ENCODE measurements at places on chromosomes 6 and 20.

DNA sequence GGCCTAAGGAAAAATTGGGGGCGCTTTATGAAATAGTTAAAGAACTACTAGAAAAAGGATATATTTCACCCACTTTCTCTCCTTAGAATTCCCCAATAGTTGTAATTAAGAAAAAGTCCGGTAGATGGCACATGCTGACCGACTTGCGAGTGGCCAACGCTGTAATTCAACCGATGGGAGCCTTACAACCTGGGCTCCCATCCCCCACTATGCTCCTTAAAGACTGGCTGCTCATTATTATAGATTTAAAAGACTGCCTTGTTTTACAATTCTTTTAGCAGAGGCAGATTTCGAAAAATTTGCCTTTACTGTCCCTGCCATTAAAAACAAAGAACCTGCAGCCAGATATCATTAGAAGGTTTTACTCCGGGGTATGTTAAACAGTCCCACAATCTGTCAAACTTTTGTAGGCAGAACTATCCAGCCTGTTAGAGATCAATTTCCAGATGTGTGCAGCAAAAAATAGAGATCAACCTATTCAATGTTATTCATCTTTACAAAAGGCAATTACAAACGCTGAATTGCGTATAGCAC is 58.5 kb upstream of the PRSS16 start:
- DNase-seq: peak; percentile 67

GRCh38 chr6:75219263-75219662 is 13.4 kb upstream of the COL12A1 start:
- DNase-seq: no peak

GRCh38 chr20:14919501-14920081 is 582.2 kb upstream of the FLRT3 start:
- no peak for DNase-seq

DNA sequence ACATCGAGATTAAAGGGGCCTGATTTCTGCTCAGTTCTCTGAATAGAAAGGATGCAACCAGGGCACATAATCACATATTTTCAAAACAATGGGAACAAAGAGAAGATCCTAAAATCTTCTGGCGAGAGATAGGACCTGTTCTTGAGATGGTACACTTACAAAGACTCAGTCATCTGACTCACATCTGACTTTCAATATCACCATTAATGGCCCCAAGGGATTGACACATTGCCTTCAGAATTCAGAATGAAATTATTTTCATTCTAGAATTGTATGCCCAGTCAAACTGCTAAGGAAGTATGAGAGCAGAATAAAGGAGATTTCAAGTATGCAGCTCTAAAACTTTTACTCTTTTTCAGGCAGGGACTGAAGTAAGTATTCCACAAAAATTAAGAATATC is 240.7 kb upstream of the POU3F2 start:
- no peak for DNase-seq

- DNase-seq: peak; percentile 61
Observed at GRCh38 chr20:51385646-51386530, 156.6 kb downstream of the NFATC2 start.

DNA sequence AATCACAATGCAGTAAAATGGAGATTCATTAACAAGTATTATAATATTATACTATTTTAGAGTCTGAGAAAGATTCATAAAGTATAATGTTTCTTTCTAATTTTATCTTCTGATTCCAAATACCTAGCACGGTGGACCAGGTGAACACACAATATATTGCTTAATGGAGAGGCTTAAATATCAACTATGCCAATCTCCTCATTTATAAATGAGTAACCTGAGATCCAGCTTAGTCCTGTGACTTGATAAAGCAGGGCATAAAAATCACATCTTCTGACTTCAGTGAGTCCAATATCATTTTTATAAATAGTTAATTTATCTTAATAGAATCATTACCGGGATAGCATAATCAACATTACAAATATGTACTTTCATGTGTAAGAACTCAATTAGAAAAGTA is 144.4 kb upstream of the GJE1 start:
- DNase-seq: no peak

- DNase-seq: no peak
Observed at GRCh38 chr20:62580052-62580451, 62.3 kb upstream of the SLCO4A1 start.

- DNase-seq: no peak
Observed at GRCh38 chr20:39752262-39752876, 790.2 kb downstream of the DHX35 start.

- DNase-seq: no peak
Observed at GRCh38 chr6:41594326-41594725, 43.9 kb upstream of the MDFI start.

GRCh38 chr6:105994118-105994590 is 92.0 kb upstream of the PRDM1 start:
- peak; percentile 65 for DNase-seq

DNA sequence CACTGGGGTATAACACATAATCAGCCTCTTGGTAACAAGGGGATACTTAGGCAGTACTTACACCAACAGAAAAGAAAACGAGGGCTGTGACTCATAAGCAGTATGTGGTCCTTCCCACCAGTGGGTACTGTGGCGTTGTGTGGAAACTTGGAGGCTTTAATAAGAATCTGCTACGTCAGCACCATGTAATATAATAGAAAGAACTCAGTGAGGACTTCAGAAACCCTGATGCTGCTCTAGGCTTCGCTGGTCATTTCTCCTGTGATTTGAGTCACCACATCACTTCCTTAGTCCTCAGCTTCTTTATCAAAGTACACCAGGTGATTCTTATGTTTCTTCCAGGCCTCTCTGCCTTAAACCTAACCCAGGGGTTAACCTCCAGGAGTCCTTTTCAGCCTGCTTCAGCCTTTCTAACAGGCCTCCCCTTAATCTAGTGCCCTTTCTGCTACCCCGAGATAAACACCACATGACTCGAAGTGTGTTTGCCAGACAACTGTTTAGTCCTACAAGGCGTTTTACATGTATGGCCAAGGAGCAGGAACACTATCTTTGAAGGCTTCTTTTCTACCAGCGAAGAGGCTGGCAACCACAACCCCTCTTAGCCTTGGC is 68.5 kb downstream of the FYN start:
- no peak for DNase-seq

GRCh38 chr6:113402544-113402943 is 454.6 kb upstream of the MARCKS start:
- no peak for DNase-seq

GRCh38 chr20:16013631-16014030 is 559.6 kb downstream of the KIF16B start:
- no peak for DNase-seq

DNA sequence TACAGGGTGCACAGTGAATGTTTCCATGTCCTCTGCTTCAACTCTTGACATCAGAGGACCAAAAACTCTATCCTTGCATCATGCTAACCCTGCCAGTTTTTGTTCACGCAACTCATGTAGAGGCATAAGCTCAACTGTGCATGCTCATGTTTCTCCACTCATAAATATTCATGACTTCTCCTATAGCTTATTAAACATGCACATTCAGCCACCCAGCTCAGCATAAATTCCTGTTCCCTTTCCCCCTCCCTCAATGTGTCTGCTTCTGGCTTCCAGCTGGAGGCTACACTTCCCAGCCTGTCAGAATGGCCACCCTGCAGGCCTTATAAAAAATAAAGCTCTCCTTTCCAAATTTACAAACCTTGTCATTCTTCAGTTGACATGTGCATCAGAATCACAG is 154.6 kb downstream of the KIF16B start:
- no peak for DNase-seq

DNA sequence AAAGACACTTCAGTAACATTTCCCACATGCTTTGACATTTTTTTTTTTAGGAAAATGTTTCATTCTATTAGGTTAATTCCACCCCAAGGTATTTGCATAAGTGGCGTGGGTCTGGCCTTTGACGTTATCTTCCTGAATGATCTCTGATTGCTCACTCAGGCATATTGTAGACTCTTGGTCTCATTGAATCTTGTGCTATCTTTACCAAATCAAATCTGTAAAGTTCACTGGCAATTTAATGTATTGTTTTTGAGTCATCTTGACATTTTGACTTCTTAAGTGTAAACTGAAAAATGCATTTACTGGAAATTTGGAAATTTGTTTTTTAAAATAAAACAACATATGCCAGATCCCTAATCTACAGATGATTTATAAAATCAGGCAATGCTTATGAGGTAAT is 16.0 kb upstream of the VIP start:
- no peak for DNase-seq

GRCh38 chr6:45254253-45254652 is 73.9 kb upstream of the RUNX2 start:
- no peak for DNase-seq

- DNase-seq: no peak
Observed at GRCh38 chr6:163149279-163149848, 265.2 kb upstream of the QKI start.

GRCh38 chr6:15969236-15969778 is 159.6 kb upstream of the MYLIP start:
- DNase-seq: no peak

DNA sequence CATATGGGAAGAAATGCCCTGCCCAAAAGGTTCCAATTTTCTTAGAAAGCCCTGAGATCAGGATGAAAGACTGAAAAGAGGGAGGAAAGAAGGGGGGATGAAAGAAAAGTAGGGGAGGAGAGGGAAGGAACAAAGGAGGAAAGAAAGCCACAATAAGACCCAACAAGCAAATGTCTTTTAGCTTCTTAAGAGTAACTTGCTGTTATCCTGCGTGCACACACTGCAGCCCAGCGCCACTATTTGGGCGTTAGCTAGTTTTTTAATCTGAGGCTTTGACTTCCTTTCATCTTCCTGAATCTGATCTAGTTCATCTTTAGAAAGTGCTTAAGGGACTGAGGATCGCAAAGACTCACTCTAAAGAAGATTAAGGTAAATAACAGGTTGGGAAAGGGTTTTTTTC is 77.4 kb upstream of the HDDC2 start:
- no peak for DNase-seq

- DNase-seq: peak; percentile 79
Observed at GRCh38 chr6:15244620-15245360, 1.1 kb upstream of the JARID2 start.

DNA sequence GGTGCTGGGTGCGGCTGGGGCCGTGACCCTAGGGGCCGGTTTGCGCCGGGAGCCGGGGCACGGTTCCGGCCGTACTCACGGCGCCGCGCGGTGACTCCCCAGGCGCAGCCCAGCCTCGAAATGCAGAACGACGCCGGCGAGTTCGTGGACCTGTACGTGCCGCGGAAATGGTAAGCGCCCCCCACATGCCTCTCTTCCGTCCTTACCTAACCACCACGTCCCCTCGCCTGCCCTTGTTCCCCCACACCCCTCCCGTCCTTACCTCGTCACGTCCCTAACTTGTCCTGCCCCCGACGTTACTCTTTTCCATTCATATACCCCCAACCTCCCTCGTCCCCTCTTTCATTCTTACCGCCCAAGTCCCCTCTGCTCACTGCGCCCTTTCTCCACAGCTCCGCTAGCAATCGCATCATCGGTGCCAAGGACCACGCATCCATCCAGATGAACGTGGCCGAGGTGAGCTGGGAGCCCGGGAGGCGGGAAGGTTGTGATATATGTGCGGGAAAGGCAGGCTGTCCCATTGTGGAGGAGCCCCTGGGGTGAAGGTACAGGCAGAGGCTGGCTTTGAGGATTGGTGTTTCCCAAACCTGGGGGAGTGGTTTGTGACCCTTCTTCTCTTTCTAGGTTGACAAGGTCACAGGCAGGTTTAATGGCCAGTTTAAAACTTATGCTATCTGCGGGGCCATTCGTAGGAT is 463 bp downstream of the RPS21 start:
- no peak for DNase-seq

DNA sequence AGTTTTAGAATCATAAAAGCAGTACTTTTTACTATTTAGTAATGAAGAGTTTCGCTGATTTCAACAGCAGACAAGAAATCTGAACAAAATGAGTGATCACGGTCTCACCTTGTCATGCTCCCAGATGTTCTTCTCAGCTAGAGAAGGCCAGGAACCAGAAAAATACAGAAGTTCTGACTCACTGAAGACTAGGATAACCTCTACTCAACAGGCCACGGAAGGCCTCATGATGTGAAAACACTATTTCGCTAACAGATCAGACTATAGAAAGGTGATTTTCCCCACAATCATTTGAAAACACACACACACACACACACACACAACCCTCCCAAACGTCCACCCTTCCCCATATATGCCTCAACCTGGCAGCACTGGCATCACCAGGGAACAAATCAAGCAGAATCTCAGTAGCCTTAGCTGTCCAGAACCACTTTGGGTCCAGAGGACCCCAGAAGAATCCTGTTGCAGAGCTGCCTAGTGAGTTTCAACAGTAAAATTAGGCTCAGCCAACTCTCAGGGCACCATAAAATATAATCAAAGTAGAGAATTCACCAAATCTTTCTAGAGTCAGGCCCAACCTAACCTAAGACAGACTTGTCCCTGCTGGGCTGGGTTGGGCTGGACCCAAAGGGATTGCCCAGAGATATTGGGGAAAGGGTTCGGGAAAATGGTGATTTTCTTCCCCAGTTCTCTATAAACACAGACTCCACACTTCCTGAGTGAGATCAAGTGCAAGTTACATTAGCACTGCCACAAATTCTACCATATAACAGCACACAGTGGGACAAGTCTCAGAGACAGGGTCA is 7.9 kb downstream of the EXOC2 start:
- DNase-seq: no peak

- DNase-seq: no peak
Observed at GRCh38 chr6:17458966-17459365, 65.6 kb downstream of the CAP2 start.

DNA sequence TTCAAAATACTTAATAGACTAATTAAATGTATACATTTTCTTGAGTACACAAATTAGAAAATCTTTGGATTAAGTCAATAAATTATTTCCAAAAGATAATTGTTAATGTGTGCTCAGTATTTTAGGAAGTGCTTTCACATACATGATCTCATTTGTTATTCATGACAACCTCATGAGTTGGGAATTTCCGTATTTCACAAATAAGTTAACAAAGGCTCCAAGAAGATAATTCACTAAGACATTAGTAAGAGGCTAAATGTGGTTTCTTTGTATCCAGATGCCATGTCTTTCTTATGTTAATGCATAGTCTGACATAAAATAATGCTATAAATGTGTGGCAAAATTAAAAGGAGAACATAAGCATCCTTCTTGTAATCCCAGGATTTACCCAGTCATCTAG is 79.5 kb upstream of the TCF21 start:
- no peak for DNase-seq

DNA sequence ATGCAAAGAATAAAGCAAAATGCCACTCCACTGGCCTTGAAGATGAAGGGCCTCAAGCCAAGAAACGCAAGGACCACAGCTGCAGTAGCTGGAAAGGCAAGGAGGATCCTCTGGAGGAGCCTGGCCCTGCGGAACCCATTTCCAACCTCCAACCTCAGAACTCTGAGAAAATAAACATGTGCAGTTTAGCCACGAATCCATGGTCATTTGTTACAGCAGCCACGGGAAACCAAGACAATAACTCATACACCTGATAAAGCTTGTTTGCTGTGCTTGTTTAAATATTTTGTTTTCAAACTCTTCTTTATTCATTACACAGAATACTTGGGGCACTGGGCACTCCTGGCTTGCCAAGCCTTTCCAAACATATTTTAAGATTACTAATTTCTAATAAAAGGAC is 10.4 kb downstream of the SERPINB6 start:
- DNase-seq: no peak

DNA sequence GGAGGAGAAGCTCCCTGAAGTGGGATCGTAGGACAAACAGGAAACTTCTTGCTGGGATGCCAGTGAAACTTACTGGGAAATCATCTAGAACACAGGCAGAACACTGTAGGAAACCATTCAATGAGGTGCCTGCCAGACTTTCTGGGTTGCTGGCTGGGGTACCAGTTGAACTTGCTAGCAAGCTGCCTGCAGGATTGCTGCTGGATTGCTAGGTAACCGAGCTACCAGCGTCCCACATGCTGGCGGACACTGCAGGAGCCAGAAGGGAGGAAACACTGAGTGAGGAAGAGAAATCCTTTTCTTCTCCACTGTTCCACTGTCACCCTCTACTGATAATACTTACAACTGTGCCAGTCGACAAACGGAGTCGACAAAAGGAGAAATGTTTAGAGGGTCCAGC is 91.3 kb upstream of the SLC35B3 start:
- no peak for DNase-seq
